Endodermal cell (in vitro differentiated cells): ENCODE measurements at places on chromosomes 3 and 15. TPM values are rescaled to one million over a fixed set of nuclear protein-coding genes. Genes with fewer than 3 reads are reported as not detected.

- no peak for DNase-seq
Observed at GRCh38 chr15:69561071-69561784, 108.6 kb downstream of the RPLP1 start.

The DUOX1 gene
- 1.2 and 1.9 TPM in 2 replicates for total RNA-seq

- no peak for DNase-seq
Observed at GRCh38 chr3:88133711-88134263, 16.0 kb upstream of the C3orf38 start.

DNA sequence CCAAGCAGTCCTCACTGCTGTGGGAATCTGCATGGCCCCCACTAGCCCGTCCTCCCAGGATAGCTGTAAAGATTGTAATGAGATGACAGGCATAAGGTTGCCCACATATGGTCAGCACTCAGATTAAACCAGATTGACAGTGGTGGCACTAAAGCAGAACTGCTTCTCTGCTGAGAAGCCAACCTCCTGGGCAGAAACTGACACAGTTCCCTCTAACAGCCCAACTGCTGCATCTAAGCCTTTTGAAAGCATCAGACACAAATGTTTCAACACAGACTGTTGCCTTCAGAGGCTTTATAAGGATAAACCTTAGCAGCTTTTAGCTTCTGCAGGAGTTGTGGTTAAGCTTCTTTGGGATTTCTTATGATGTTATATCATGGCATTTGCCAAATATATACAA, 13.0 kb downstream of the DCLK3 start:
- peak; percentile 11 for DNase-seq

DNA sequence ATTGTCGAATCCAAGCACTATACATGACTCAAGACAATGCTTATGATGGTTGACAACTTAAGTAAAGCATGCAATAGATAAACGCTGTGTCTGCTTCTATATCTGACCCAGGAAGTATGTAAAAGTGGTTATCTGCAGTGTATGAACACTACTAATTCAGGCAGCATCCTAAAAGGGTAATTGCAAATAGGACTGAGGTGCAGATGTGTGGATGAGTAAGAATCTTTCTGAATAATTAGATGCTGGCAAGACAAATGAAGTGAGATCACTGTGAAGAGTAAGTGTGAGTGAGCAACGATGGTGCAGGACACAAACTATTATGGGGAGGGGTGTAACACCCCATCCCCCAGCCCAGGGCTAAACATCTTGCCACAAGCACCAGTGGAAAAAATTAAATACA, 195.7 kb upstream of the CHRNA7 start:
- DNase-seq: no peak

GRCh38 chr3:77038468-77038929, 1.4 kb upstream of the ROBO2 start:
- DNase-seq: peak; percentile 88

DNA sequence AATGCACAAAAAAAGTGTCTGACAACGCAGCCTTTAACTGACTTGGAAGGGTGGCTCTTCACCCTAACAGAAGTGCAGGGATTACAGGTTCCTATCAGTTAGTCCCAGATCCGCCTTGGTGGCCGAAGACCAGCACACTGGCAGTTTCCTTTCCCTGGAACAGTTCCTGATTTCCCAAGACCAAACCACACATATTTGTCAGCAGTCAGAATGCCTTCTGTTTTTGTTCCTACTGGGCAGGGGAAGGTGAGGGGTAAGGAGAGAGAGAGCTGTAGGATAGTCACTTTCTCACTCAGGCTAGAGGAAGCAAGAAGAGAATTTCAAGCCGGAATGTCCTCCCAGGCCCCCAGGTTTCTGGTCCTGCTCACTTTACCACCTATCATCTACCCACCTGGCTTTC, 9.2 kb downstream of the CXCR6 start:
- no peak for DNase-seq

DNA sequence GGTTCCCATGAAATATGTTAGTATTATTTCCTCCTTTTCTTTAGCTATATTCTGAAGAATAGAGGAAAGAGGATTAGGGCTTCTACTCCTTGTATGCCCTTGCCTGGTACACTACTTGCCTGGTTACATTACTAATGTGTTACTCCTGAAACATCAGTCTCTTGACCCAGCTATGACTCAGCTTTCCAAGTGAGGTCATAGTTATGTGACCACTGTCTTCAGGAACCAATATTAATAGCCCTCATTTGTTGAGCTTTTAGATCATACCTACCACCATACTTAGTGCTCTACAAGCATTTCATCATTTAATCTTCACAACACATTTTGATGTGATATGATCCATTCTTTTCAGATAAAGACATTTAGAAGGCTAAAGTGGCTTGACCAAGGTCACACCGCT, 60.3 kb downstream of the CMSS1 start:
- DNase-seq: no peak

DNA sequence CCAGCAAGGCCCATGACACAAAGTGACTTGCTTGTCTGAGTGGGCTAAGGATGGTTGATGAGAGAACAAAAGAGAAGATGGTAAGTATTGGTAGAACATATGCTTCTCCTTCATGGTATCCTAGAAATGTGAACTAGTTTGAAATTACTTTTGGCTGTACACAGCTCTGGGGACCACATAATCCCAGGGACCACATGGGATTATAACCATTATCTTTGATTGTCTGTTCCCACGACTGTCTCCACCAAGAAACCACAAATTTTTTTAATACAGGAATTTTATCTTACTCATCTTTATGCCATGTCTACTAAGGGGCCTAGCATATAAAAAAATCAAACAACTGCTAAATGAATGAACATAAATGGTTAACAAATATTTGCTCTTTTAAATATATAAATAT, 155.3 kb upstream of the PRICKLE2 start:
- DNase-seq: no peak

The POPDC2 gene
- total RNA-seq: 1.1 and 1.6 TPM in 2 replicates

DNA sequence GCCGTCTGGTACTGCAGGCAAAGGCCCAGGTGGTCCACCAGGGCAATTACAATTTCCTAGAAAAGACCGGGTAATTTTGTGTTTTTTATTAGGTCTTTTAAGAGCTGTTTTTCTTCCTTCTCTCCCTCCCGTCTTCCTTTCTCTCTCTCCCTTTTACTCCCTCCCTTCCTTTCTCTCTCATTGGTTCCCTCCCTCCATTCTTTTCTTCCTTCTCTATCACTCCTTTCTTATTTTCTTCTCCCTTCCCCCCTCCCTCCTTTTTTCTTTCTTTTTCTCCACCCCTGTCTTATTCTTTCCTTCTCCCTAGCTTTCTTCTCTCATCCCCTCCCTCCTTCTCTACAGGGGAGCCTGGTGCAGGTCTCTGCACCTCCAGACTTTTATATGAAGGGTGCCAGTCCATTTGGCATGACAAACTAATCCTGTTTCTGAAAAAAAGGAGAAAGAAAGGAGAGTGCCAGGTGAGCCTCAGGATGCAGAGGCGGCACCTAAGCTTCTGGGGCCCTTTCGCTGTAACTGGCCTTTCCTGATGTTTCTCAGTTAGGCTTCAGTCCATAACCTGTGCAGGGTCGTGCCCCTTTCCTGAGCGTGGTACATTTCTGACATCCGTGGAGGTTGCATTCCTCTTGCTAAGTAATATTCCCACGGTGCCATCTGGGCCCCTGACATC, 9.1 kb upstream of the ONECUT1 start:
- no peak for DNase-seq

The CFAP100 gene
- 0.44 TPM in 1 of 3 replicates, not detected in the others for total RNA-seq

GRCh38 chr3:109927726-109928125, 590.4 kb upstream of the DPPA4 start:
- DNase-seq: no peak

The ASB14 gene
- not detected in 2 replicates for total RNA-seq

DNA sequence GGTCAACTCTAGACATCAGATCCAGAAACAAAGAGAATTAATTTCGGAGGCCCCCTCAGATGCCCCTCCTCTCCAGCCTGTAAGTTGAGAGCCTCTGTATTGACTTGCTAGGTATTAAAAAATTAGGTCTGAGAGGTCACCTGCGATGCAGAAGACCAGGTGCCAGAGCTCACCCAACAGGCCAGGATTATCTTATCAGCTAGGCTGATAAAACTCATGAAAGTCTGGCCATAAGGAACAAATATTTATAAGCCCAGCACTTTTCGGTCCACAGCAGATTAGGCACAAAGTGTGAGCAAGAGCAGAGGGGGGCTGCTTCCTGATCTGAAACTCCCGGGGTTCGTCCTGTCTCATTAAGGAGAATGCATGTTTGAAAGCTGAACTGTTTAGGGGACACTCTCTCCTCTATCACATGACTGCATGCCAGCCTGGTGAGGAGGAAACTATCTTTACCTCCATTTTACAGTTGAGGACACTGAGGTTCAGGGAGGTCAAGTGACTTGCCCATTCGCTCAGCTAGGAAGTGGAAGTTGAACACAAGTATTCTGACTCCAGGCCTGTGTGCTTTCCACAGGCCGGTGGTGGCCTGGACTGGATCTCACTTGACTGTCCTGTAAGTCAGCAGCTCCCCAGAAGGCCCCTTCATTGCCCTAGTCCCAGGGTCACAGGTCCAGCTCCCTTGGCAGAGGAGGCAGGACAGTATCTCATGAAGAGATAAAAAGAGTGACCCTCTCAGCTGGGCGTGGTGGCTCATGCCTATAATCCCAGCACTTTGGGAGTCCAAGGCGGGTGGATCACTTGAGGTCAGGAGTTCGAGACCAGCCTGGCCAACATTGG, 39.6 kb upstream of the MAGEF1 start:
- DNase-seq: no peak

GRCh38 chr15:64749999-64750657, 25.3 kb downstream of the RBPMS2 start:
- DNase-seq: peak; percentile 92

- peak; percentile 94 for DNase-seq
Observed at GRCh38 chr3:52231502-52232278, 6.2 kb upstream of the TLR9 start.
